Ammon's horn (tissue), 1 donor: ENCODE measurements at places on chromosomes 3 and 15.

DNA sequence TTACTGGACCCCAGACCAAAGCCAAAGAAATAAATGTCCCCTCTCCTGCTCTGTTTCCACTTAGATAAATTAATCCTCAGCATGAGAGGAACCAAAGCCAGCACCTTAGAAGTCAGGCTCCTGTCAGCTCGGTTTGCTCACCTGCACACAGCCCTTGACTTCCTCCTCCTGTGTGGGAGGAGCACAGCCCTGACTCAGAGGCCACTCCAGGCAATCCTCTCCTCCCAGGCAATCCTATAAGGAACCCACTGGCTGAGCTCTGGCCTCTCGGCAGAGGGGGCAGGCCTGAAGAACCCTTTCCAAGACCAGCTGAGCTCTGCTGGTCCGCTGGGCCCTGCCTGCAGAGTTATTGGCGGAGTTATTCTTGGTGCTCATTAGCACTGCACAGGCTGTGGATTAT lies 30.8 kb downstream of the LIPC start:
- DNase-seq = no peak

GRCh38 chr15:77418391-77418965 lies 1.4 kb downstream of the PEAK1 start:
- DNase-seq = no peak

- no peak for DNase-seq
These were observed 24.4 kb downstream of the LARP6 start for GRCh38 chr15:70829371-70830166.

DNA sequence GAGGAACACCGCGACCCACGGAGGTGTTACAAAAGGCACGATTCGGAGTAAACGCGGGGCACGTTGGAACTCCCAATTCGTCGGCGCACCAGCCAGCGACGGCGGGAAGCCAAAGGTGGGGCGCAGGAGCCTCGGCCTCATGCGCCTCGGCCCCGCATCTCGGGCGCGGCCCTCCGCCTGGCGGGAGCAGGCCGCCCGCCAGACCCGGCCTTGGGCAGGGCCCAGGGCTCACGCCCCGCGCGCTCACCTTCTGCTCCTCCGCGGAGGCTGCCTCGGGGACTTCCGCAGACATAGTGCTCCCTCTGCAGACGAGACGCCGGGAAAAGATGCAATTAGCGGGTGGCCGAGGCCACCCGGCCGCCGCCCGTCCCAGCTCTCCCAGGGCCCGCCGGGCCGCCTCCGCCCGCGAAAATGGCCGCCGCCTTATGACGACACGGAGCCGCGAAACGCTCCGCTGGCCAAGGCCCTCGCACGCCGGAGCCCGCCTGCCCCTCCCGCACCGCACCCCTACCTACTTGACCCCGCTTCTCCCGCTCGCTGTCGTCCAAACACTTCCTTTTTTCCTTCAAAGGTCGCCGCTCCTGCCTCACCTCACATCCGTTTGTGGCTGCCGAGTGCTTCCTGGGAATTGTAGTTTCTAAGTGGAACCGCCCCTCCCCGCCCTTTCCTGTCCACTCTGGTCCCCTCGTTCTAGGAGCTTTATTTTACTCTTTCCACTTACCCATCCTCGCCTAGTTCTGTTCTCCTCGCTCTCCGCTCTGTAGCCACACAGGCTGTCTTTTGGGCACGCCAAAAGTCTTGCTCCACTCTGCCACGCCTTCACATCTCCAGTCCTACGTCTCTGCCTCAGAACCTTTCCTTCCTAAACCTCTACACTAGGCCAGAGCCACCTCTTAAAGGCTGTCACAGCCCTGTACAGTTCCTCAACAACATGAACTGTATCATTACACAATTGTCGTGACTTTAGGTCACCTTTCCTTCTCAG lies at the start of gene ARPP19:
Gene ARPP19, minus strand, starts transcription at position 430 of the 985 bp plus-strand sequence. Its CDS starts 138 bp downstream, at position 292.
- peak; percentile 96 for DNase-seq

DNA sequence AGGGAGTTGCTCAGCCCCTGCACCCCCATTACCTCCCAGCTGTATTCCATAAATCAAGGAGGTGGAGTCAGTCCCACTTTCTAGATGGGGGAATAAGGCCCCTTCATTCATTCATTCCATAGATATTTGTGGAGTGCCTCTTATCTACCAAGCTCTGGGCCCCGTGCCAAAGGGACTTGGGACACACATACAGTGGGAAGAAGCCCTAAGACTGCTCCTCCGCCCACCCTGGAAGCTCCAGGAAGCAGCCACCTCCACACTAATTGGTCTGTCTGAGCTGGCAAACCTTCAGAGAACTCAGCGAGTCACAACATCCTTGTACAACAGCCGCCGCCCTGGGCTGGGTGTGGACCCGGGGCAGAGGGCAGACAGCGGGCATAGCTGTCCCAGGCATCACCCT lies 6.4 kb downstream of the STRA6 start:
- no peak for DNase-seq

- no peak for DNase-seq
These were observed 524 bp downstream of the MRPS11 start for GRCh38 chr15:88467935-88468528.

DNA sequence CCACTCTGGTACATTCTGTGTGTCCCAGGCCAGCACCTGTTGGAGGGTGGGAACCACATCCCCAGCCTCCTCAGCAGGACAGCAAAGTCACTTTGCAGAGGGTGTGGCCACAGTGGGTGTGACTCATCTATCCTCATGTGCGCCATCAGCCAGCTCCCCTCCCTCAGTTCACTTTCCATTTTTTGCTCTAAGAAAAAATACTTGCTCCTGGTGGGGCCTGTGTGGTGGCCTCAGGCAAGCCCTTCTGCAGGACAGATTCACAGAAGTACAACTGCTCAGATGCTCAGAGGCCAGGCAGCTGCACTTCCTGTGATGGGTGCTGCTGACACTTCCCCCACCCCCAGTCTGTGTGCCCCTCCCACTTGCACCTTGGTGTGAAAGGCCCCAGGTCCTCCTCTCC lies 78.3 kb upstream of the ALDH1L1 start:
- DNase-seq = no peak

GRCh38 chr3:25915673-25916072 lies 125.8 kb downstream of the OXSM start:
- DNase-seq = no peak

- DNase-seq = no peak
These were observed 11.0 kb downstream of the PRKCD start for GRCh38 chr3:53171827-53172505.

DNA sequence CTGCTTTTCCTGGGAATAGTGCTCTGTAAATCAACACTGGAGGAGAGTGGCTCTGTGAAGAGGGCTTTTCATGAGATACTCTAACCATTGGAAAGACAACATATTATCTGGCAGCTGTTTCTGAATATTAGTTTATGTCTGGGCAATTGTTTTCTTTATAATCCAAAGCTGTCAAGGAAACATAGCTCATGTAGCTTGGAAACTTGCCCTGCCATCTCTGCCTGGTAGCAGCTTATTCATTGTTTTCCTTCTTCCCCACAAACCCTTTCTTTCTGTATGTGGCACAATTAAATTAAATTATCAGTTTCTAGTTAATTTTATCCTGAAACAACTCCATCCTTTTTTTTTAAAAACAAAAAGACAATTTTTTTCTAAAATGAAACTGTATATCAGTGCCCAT lies 160.0 kb downstream of the EDEM1 start:
- peak; percentile 58 for DNase-seq

GRCh38 chr3:172142051-172142863 lies 102.9 kb downstream of the FNDC3B start:
- DNase-seq = no peak

DNA sequence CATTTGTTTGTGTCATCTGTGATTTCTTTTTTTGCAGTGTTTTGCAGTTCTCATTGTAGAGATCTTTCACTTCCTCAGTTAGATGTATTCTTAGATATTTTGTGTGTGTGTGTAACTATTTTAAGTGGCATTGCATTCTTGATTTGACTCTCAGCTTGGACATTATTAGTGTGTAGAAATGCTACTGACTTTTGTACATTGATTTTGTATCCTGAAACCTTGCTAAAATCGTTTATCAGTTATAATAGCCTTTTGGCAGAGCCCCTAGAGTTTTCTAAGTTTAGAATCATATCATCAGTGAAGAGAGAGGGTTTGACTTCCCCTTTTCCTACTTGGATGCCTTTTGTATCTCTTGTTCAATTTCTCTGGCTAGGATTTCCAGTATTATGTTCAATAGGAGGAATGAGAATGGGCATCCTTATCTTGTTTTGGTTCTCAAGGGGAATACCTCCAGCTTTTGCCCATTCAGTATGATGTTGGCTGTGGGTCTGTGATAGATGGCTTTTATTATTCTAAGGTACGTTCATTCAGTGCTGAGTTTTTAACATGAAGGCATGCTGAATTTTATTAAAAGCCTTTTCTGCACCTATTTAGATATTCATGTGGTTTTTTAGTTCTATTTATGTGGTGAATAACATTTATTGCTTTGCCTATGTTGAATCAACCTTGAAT lies 211.7 kb downstream of the MBNL1 start:
- no peak for DNase-seq

- no peak for DNase-seq
These were observed 11.2 kb downstream of the C3orf52 start for GRCh38 chr3:112097378-112097777.

DNA sequence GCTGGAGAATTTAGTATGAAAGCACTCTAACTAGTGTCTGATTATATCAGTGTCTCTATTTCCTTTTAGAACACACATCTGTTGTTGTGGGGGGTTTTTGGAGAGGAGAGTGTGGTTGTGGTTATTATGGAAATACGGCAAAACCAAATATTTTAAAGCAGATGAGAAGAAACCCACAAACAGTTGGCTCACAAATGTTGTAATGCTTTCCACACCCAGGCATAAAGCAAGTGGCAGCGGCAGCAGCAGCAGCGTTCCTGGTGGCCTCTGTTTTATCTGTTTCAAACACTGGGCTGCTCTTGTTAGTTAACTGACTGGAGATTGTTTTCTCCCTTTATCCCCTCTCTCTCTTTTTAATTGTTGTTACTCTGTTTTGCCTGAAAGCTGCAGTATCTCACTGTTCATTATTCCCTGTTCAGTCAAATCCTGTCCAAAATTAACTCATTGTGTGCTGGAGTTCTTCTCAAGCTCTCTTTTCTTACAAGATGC lies 1045.5 kb upstream of the NR2F2 start:
- DNase-seq = peak; percentile 24

- DNase-seq = no peak
These were observed 1.3 kb upstream of the LYSMD4 start for GRCh38 chr15:99734575-99734974.

DNA sequence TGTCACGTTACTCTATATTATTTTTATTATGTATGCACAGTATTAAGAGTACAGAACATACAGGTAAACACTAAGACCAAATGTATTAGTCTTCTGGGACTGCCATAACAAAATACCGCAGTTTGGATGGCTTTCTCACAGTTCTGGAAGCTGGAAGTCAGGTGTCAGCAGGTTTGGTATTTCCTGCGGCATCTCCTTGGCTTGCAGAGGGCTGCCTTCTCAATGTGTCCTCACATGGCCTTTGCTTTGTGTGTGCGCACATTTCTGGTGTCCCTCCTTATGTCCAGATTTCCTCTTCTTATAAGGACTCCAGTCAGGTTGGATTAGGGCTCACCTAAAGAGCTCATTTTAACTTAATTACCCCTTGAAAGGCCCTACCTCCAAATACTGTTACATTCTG lies 53.8 kb upstream of the CPOX start:
- no peak for DNase-seq
